Tongue (tissue), 3 donors: ENCODE measurements at places on chromosomes 16 and 17.

- DNase-seq: no peak
Observed at GRCh38 chr17:42508426-42509165, 27.4 kb upstream of the NAGLU start.

DNA sequence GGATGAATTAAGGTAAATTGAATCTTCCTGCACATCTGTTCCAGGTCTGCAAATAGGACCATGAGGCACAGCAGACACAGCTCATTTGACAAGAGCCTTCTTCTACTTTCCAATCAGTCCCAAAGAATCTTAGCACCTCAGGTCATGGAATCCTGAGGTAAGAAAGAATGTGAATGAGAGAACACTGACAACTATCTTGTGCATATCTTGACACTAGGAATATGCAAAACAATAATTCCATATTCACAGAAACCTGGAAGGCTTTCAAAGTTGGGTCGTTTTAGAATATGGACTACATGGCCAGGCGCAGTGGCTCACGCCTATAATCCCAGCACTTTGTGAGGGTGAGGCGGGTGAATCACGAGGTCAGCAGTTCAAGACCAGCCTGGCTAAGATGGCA lies 1009.4 kb upstream of the GOT2 start:
- no peak for DNase-seq

DNA sequence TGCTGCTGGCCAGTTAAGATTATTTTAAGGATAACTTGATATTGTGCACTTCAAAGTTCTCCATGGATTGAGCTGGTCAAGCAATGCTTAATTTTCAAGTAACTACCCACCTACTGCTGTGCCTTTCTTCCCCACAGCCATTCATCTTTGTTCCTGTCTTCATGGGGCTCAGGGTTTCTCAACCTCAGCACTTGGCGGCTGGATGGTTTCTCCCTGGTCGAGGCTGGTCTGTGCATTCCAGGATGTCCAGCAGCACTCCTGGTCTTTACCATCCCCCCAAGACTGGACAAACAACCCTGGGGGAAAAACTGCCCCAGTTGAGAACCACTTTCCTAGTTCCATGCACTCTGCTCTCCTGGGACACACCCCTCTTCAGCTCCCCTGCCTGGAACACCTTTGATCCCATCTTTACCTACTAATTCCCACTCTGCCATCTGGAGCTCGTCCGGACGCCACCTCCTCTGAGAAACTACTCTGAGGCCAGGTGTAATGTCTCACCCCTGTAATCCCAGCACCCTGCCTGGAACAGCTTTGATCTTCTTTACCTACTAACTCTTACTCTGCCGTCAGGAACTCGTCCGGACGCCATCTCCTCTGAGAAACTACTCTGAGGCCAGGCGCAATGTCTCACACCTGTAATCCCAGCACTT lies 81.5 kb downstream of the NXN start:
- no peak for DNase-seq

GRCh38 chr17:62676231-62676943 lies 48.9 kb downstream of the MRC2 start:
- DNase-seq: no peak

GRCh38 chr16:50583211-50583610 lies 35.0 kb downstream of the NKD1 start:
- no peak for DNase-seq

DNA sequence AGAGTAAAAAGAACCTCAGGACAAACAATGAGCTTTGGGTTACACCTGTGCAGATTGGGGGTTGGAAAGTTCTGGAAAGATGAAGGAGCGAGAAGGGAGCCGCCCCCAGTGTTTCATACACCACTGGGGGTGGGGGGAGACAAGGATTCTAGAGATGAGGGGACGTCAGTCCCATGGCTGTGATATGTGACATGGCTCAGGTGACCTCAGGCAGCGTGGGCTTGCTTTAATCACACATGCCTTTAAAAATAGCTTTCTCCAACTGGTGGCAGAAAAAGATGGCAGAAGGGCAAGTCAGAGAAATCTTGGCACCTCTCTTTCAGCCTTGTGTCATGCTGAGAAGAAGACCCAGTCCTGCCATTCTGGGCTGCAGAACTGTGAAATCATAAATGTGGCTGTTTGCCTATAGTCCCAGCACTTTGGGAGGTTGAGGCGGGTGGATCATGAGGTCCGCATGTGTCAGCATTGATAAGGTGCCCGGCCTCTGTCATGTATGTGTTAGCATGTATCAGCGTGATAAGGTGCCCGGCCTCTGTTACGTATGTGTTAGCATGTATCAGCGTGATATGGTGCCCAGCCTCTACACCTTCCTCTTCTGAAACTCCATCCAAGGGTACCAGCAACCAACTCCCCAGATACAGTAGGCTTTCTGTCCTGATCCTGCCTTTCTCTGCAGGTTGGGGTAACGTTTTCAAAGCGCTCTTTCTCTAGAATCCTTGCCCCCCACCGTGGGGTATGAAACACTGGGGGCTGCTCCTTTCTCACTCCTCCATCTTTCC lies 25.0 kb downstream of the WIPI1 start:
- DNase-seq: no peak

- DNase-seq: no peak
Observed at GRCh38 chr17:1398931-1399678, 917 bp downstream of the YWHAE start.

- peak; percentile 81 for DNase-seq
Observed at GRCh38 chr16:17271687-17272086, 199.1 kb downstream of the XYLT1 start.

DNA sequence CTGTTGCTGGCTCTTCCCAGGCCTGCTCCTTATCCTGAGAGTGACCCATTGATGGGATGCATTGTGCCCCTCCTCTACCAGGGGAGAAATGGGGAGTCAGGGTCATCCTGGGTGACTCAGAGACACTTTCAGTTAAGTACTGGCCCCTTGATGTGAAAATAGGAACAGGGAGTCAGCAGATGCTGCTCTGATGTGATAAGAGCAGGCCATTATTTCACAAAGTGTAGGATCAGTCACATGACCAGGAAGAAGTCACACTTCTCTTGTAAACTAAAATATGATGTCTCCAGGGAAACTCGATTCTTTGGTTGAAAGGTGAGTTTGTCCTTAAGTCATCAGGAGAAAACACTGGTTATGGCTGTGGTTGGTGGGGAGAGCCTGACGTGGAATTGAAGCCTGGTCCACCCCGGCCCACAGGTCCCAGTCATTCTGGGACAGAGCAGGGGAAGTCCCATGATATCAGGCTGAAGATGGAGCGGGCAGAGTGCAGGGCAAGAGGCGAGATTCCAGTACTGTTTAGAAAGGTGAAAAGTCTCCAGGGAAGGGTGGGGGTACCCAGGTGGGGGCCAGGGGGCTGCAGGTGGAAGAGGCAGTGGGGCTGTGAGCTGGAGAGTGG lies 88.6 kb upstream of the NLRP1 start:
- DNase-seq: no peak

DNA sequence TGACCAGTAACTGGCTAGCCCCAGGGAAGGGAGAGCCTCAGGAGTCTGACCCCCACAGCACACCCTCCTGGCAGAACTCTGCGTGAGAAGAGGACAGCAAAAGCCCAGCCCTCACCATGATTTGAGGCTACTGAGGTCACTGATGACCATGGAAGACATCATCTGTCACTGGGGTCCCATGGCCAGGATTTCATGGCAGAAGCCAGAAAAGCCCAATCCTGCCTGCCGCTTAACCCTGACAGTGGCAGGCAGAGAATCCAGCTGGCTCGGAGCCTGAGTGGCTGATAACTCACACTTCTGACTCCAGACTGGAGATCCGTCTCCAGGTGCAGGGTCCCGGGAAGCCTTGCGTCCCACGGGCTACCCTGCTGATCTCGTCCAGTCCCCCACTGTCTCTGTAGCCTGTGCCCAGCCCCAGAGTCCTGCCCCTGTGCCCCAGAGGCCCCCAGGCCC lies 17.5 kb downstream of the GRIN2C start:
- no peak for DNase-seq

- no peak for DNase-seq
Observed at GRCh38 chr17:80604670-80605010, 60.0 kb downstream of the RPTOR start.

DNA sequence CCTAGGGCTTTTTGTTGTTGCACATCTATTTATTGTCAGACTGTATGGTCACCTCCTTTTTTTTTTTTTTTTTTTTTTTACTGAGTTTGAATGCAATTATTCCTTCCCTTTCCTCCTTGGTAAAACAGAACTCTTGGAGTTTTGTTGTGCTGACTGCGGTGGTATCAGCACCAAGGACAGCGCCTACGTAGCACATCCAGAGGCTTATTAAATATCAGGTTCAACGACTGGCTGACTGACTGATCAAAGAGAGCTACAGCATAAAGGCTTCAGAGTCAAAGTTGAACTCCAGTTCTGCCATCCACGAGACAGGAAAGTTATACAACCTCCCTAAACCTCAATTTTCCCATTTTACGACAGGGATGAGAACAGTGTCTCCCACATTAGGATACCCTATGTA lies 86.1 kb upstream of the RBFOX1 start:
- peak; percentile 78 for DNase-seq
